ENCODE measurements at places on chromosomes 4 and X.

DNA sequence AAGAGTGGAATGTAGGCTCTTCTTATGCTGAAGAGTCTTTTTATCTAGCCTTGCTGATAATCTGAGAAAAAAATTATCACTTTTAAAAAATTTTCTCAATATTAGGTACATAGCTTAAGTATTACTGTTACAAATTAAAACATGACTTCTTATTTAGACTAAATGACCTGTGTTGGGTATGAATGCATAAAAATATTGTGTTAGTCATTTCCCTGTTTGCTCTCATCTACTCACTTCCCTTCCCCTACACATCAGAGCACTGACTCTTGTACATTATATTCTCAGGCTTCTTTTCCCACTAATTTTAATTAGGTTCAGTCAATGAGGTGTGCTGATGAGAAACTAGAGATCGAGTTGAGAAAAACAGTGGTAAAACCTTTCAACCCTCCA lies 881.0 kb downstream of the PCDH18 start:
- no peak for DNase-seq

GRCh38 chrX:27350476-27350875 lies 112.7 kb downstream of the PPP4R3C start:
- DNase-seq = no peak

- DNase-seq = no peak
Observed at GRCh38 chr4:133869486-133869885, 332.1 kb downstream of the PABPC4L start.

DNA sequence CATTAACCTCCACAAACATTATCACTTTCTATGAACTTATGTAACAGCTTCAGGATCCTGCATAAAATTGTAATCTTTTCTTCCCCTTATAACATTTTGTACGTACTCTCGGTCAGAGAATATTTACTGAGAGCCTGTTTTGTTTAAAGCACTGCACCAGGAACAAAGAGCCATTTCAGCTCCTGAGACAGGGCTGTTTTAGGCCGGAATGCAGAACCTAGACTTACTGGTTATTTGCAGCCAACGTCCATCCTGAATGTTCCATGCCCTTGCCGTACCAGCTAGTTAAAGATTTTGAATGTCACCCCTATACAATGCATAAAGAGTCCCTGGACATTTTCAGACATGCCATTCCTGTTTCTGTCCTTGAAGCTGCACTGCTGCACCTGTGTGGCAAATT lies 248.8 kb downstream of the PCDH7 start:
- no peak for DNase-seq

GRCh38 chrX:49930039-49930438 lies 7.6 kb downstream of the CLCN5 start:
- DNase-seq = no peak

- no peak for DNase-seq
Observed at GRCh38 chr4:112927544-112927943, 121.9 kb upstream of the ANK2 start.

GRCh38 chr4:53592686-53593501 lies 1.6 kb upstream of the LNX1 start:
- DNase-seq = no peak

DNA sequence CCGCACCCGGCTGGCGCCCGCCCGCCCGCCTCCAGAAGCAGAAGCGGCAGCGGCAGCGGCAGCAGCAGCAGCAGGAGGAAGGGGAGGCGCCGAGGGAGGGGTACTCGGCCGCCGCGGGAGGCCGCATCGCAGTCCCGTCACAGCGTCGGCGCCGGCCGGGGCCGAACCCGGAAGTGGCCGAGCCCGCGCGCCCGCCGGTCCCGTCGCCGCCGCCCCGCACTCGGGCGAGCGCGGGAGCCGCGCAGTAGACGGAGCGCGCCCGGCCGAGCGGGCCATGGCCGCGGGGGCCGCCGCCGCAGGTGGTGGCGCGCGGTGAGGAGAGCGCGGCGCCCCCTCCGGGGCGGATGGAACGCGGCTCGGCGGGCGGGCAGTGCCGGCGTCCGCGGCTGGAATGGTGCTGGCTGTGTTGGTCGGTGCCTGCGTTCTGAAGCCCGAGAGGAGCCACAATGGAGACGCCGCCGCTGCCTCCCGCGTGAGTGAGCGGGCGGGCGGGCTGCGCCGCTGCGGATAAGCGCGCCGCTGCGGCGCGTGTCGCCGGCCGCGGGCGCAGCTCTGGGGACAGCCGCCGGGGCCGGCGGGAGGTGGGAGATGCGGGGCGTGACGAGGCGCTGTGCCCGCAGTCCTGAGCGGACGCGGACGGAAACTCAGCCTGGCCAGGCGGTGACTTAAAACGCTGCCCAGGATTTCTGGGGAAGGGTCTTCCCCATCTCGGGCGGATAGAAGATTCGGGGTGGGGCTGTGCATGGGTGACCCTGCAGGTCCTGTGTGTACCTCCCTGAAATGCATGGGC lies at the start of gene KLHL2:
TSS of gene KLHL2 (plus strand) at position 131 of the 790 bp plus-strand sequence. CDS start at position 447, 316 bp downstream.
- DNase-seq = peak; percentile 86

DNA sequence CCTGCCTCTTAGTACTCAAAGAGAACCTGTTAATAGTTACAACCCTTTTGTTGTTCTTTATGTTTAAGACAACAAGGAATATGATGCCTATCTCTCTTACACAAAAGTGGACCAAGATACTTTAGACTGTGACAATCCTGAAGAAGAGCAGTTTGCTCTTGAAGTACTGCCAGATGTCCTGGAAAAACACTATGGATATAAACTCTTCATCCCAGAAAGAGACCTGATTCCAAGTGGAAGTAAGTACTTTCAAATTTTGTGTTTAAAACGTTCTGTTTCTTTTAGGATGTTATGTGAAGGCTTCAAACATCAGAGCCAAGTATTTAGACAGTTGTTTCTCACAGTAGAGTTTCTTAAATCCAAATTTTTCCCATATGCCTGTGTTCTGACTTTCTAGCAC lies 67.2 kb upstream of the NRK start:
- no peak for DNase-seq

GRCh38 chr4:158481811-158482210 lies 39.9 kb upstream of the RXFP1 start:
- no peak for DNase-seq

GRCh38 chr4:4541040-4541631 lies 712 bp downstream of the STX18 start:
- DNase-seq = peak; percentile 45

DNA sequence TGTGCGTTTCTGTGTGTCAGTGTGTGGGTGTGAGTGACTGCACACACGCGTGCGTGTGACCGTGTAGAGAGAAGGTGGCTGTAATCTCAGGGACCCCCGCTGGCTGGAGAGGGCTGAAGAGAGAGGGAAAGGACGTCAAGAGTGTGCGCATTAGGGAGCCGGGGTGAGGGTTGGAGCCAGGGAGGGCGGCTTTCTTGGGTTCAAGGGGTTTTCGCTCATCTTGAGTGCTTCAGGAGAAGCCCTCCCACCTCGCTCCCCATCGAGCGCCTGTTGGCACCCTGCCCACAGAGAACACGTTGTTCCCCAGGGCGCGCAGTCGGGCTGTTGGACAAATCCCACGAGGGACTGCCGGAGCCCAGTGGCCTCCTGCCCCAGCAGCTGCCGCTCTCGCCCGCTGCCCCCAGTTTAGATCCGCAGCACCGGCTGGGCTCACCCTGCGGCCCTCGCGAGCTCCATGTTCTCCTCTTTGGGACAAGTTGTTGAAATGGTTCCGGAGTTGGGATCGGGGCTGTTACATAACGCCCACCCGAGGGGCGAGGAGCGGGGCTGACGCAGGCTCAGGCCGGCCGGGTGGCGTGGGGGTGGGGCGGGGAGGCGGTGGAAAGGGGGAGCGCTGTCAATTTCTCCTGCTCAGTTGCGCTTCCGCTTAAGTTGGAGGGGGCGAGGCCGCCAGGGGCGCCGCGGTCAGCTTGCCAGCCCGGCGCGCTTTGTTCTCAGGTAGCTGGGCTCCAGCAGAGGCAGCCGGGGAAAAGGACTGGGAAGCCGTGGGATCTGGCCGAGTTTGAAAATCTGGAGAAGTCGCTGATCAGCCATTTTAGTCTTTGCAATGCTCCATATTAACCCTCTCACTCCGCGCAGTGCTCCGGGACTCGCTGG lies 1.6 kb downstream of the GRIA2 start:
- DNase-seq = no peak

DNA sequence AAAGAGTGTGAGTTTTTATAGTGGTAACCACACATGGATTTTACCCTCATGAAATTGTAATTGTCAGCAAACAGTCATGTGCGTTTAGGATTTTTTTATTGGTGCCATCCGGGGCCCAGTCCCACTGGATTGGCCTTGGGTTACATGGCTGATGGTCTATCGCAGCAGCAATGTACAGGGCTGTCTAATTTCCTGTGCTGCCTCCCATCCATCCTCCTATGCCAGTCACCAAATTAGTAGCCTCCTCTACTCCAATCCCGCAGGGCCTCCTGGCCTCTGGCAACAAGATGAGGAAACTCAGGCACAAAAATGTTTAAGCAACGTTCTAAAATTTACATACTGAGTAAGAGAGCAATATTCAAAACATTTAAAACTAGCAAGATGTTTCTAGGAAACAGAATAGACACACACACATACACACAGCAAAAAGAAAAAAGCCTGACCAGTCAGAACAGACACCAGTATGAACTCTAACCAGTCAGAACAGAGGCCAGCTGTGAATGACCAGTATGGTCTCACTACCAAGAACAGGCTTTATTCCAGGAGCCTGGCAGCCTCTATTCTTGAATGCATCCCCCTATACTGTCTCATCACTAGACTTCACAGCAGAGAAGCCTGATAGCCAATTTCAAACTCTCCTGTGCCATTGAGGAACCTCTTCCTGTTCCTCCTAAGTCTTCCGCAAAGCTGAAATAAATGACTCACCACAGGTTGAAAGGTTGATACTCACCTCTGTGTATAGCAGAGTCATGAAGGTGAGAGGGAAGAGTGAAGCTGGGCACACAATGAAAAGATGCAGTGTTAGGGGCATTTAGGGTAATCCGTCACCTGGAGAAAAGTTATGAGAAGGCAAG lies 42.6 kb downstream of the CHRNA9 start:
- no peak for DNase-seq

GRCh38 chr4:139986689-139987501 lies 167.1 kb downstream of the MAML3 start:
- DNase-seq = no peak

DNA sequence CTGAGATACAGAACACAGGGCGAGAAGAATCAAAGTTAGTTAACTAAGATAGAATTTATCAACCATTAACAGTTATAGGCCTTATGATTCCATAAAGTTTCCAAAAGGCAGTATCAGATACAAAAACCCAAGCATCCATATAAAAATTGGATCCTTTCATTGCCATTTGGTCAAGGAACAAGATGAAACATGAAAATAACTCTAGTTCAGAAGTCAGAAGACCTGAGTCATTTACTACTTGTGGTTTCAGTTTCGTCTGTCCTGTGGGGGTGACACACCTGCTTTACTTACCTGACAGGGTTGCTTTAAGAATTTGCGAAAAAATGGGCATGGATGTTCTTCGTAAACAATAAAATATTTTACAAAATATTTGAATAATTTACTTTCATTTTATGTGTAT lies 130.8 kb downstream of the ANAPC10 start:
- no peak for DNase-seq

- no peak for DNase-seq
Observed at GRCh38 chrX:103879339-103879738, 47.3 kb upstream of the RAB9B start.

DNA sequence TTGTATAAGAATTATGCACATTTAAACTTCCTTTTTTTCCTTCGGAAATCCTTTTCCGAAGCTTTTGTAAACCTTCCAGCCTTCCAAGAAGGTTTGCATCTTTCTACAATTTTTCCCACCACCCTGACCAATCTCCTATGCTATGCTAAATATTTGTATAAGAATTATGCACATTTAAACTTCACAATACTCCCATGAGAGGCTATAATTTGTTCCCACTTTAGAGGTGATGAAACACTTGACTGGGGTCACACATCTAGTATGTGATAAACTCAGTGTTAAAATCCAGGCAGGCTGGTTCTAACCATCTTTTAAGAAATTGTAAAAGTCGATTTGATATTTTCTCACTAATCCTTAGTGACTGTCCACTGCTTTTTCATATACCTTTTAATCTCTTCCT lies 22.1 kb downstream of the NUDT6 start:
- no peak for DNase-seq

DNA sequence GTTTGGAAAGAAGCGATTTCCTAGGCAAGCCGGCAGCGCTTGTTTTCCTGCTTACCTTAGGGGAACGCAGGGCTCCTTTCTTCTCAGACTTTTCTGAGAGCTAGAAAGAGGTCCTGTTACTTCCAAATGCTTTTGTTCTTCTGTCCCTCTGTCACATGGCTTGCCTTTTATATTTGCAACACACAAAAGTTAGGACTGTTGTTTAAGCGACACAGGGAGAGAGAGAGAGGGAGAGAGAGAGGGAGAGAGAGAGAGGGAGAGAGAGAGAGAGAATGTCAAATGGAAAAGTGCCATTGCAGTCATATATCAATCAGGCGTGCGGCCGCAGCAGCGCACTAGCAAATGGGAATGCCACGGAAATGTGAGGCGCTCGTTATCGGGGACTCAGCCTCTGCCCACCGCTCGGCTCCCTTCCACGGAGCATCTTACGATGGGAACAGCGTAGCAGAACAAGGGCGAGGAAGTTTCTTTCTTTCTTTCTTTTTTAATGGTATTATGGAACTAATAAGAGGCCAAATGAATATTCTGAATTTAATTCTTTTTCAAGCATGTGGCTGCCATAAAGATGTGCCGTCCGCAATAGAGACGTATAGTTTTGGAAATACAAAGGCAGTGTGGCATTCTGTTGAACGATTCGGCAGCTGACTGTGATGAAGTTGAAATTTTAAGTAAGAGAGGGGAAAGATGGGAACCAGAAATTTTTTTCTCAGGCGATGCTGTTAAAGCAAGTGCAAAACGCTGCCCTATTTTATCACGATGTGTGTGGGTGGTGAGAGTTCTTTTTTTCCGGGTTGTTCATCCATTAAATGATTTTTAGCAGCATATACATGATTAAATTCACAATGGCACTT lies at the start of gene NDP:
TSS of gene NDP (minus strand) at position 142 of the 851 bp plus-strand sequence. CDS start 14,745 bp downstream, outside the sequence.
- DNase-seq = no peak

DNA sequence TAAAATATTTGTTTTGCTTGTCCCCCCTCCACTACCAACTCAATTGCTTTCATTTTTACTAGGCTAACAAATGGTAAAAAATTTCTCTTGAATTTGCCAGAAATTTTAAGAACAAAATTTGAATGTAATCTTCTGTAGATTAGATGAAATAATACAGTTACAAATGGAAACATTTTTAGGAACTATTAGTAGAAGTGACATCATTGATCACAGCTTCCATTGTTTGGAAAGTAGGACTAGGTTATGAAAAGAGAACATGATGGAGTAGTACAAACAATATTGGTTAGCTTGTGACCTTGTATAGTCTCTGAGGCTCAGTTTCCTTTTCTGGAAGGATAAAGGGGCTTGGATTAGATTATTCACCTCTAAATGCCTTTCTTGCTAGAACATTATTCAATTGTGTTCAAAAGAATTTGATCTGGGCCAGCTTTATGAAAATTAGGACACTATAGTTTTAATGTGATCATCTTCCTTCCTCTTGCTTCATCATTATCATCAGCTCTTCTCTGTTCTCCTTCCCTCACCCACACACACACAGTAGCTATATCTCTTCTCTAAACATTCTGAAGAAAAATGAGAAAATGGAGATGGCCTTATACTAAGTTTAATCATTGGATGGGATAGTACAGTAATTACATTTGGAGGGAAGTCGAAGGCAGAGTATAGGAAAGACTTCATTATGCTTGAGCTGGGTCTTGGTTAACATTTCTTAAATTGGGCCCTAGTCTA lies 9.9 kb downstream of the MTMR1 start:
- no peak for DNase-seq
